ELR (cell line): ENCODE measurements at places on chromosomes 2 and 18.

GRCh38 chr2:11175293-11175795, 20.1 kb downstream of the SLC66A3 start:
- peak; percentile 59 for DNase-seq

GRCh38 chr18:54606835-54607212, 15.8 kb downstream of the DYNAP start:
- DNase-seq, result no peak

- DNase-seq, result no peak
These were observed 26.4 kb downstream of the COBLL1 start for GRCh38 chr2:164815071-164815793.

DNA sequence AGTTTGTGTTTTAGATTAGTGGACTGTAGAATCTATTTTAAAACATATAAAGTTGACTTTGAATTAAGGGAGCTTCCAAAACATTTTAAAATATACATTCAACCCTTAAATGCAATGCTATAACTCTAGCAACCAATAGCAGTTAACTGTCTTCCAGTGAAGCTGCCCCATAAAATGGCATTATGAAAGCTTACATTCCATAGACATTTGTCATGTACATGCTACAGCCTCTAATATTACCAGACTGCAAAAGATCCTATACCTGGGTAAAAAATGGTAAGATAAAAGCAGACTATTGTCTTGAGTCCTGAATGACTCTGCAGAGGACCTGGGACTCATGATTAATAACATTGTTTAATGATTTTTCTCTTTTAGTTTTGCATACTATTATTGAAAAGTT, 489.4 kb downstream of the LRP1B start:
- DNase-seq, result peak; percentile 68

GRCh38 chr2:62176801-62177200, 19.1 kb upstream of the B3GNT2 start:
- no peak for DNase-seq

GRCh38 chr18:75782826-75783225, 355.3 kb upstream of the SMIM21 start:
- DNase-seq, result no peak

DNA sequence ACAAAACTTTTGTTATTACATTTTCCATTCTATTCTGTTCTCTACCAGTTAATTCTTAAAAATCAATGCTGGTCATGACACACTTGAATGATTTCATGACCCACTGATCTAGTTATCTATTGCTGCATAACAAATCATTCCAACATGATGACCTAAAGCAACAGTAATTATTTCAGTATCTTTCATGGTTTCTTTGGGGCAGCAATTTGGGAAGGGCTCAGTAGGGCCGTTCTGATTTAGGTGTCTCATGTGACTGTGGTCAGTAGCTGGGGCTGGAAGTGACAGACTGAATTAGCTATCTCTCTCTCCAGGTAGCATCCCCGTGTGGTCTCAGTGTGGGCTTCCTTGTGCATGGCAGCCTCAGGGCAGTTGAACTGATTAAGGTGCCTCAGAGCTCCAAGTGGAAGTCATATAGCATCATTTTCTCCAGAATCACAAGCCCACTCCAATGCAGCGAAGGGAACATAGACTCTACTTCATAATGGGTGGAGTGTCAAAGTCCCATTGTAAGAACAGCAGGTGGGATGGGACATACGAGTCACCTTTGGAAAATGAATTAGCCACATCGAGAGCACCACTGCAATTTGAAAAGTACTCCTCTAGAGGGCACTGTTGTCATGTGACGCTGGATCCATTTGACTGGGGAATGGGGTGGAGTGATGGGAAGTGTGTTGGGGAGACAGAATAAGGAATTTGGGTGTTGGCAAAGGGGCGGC, 39.1 kb upstream of the FAM136A start:
- peak; percentile 67 for DNase-seq

- peak; percentile 27 for DNase-seq
These were observed 88.5 kb downstream of the ARMC9 start for GRCh38 chr2:231286964-231287363.

- no peak for DNase-seq
These were observed 79.4 kb downstream of the EIPR1 start for GRCh38 chr2:3298191-3298590.

DNA sequence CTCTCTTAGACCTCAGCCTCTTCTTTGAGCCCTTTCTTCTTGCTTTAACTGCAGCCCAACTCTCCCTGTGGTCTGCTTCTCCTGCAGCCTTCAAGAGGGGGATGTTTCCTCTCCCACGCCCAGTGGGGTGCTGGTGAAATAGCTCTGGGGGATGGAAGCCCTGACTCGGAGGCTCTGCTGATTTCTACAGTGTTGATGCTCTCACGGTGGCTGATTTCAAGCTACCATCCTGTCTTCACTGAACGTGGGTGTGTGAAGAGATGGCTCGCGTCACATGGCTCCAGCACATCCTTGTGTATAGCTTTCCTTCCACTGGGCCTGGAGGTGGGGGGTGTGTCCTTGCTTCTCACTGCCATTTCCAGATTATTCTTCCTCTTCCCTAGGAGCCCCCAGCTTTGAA, 20.0 kb downstream of the MPP4 start:
- no peak for DNase-seq

GRCh38 chr2:39631718-39632117, 34.0 kb upstream of the TMEM178A start:
- DNase-seq, result peak; percentile 96

GRCh38 chr2:15269043-15269442, 292.1 kb downstream of the NBAS start:
- DNase-seq, result no peak

DNA sequence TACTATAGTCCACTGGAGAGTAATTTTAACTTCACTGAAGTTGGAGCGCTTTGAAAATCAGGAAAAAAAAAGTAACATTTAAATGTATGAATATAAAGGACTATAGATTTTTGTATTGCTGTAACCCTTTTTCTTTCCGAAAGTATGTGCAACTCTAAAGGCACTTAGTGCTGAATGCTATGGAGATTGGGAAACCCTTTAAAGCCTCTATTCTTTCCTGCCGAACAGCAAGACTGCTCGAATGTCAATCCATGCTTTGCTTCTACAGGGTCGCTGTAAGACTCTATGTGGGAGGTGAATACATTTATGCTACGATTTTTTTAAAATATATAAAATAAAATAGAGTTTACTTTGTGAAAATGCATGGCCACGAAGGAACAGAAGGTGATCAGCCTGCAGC, 825 bp downstream of the GRB14 start:
- DNase-seq, result no peak

- DNase-seq, result no peak
These were observed 234.6 kb upstream of the SIX3 start for GRCh38 chr2:44706681-44707553.

- DNase-seq, result no peak
These were observed 18.5 kb downstream of the REL start for GRCh38 chr2:60899892-60900249.

DNA sequence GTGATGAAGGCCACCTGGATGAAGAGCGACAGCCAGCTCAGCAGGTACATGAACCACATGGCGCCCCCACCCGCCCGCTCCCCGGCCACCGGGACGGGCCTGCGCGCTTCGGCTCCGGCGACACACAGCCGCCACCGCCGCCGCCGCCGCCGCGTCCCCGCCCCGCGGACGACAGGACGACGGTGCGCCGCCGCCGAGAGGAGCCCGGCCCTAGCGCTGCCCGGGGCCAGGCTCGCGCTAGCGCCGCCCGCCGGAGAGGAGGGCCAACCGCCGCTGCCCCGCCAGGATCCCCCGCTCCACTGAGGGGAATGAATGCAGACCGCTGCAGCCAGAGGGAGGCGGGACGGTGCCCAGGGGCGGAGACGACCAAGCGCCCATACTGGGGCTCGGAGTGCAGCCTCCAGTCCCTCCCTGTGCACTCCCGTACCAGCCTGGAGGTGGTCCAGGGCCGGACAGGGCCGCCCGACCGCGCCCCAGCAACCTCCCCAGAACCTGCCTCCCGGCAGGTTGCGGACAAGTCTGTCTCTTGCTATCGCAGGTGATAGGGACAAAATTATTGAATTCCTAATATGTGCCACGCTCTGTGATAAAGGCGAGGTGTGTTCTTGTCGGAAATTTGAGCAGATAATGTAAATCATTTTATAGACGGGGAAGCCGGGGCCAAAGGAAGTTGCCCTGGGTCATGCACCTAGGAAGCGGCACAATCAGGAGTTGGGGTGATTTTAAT, at the start of gene TEX261:
TEX261 (minus strand) TSS at position 175 of the 727 bp plus-strand sequence; CDS start at position 59, 116 bp downstream.
- DNase-seq, result peak; percentile 90

- peak; percentile 79 for DNase-seq
These were observed 11.9 kb upstream of the AGFG1 start for GRCh38 chr2:227460070-227460485.

DNA sequence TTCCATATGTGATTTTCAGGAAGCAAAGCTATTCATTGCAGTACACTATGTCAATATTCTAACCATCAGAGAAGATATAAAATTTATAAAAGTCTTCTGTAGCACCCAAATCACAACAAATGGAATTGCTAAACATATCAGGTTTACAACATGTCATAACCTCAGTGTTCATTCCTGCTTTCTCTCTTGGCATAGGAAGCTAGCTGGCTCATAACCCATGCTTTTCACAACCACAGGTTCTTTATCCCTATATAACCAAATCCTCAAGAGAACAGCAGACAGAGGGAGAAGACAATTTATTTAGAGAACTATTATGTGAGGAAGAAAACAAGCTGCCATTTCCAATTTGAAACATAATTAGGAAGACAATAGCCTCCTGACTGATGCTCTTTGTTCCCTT, 997.0 kb upstream of the ACVR2A start:
- DNase-seq, result no peak

GRCh38 chr2:160921386-160921964, 238.8 kb upstream of the TANK start:
- DNase-seq, result no peak

GRCh38 chr2:145845207-145845894, 1325.4 kb upstream of the ZEB2 start:
- no peak for DNase-seq

- peak; percentile 51 for DNase-seq
These were observed 201.0 kb downstream of the MBD2 start for GRCh38 chr18:54023471-54023870.

DNA sequence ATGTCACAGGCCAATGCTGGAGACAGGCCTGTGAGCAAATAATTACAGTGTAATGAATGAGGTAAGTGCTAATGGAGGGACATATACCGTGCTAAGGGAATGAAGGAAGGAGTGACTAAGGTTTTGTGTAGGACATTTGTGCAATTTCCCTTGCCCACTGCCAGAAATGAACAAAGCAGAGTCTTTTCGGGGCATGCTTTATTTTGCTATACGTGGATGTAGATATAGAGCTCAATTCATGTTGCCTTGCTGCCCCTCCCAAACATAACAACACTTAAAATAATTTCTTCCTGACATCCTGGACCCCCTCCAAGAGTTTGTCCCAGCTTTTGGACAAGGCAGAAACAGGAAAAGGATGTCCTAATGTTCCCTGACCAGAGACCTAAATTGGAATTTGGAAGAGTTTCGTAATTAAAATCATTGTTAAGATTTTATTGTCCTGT, 23.7 kb upstream of the CD28 start:
- peak; percentile 65 for DNase-seq

- peak; percentile 31 for DNase-seq
These were observed 53.1 kb downstream of the ACVR1 start for GRCh38 chr2:157822993-157823392.

- DNase-seq, result no peak
These were observed 9.5 kb upstream of the USP14 start for GRCh38 chr18:148841-149240.

- no peak for DNase-seq
These were observed 42.5 kb downstream of the FER1L5 start for GRCh38 chr2:96684883-96685576.

GRCh38 chr2:176096986-176097819, 2.4 kb upstream of the HOXD12 start:
- peak; percentile 87 for DNase-seq

DNA sequence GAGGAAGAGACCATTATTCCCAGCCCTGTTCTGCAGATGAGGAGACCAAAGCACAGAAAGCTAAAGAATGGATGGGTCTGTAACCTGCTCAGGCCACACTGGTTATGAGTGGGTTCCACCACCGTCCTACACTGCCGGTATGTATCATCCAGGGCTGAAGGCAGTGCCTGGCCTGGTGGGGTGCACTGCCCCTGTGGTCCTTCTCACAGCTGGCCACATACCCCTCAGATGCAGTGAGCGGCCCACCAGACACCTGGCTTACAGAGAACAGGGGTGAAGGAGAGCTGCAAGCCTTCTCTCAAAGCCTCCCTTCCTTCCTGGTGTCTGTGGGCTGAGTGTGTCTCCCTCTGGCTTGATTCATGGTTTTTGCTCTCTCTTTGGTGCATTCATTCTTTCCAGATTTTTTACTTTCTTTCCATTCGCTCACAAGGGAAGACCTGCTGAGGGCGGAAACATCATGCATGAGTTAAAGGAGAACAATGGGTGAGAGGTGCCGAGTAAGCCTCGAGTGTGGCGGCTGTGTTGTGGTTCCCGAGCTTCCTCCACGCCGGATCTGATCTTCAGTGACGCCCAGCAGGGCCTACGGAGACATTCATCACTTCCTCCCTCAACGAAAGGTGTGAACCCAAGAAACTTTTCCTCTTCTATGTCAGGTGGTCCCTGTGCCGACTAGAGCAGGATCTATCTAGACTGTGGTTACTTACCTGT, 62.1 kb upstream of the REL start:
- DNase-seq, result no peak

- no peak for DNase-seq
These were observed 26.5 kb downstream of the STEAP3 start for GRCh38 chr2:119249855-119250717.
